Activated CD8-positive, alpha-beta T cell treated with anti-CD3 and anti-CD28 coated beads, Interleukin-2, amount 10 ng/mL, durations not matched to agents 7 days and 5 days (primary cell): ENCODE measurements at places on chromosomes 2 and 18. TPM values are rescaled to one million over a fixed set of nuclear protein-coding genes. Genes with fewer than 3 reads are reported as not detected.

Gene MAP2
- not detected for total RNA-seq

DNA sequence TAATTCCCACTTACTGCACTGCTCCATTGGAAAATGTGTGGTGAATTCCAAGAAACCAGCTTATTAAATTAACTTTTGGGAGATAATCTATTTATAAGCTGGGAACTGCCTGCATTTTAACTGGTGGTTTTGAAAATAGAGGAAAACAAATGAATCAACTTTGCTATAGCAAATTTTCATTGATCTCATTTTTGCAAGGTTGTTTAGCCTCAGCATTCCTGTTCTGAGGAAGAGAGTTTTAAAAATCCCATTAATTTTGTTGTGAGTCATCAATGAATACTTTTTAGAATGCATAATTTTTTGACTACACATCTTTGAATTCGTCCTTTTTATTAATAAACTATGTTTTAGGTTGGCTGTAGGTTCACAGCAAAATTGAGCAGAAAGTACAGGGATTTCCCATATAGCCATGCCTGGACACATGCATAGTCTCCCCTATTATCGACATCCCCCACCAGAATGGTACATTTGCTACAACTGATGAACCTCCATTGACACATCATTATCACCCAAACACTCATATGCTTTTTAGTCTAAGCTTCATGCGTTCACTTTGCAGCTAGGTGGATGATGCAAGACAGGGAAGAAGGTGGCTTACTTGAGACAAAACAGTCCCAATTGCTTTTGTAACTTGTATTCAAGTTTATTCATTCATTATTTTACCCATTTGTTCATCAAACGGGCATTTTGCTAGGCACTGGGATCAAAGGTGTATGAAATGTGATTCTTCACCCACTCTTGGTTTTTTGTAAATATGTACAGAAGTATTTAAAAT lies 106.9 kb downstream of the ZNF521 start:
- DNase-seq, result no peak

DNA sequence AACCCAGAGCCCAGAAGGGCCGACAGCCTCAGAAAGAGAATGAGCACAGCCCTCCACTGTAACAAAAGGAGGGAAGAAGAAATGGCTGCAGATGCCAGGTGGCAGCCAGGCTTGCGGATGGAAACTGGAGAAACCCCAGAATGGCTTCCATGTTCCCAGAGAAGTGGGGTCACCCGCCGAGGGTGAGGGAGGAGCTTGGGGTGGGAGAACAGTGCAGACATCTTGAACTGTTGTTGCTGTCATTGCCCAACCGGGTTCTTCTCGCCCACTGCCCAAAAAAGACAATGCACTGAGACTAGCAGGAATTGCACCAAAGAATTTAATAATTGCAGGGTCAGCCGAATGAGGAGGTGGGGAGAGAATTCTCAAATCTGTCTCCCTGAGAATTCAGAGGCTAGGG lies 223.2 kb upstream of the RAB6C start:
- DNase-seq, result no peak

- no peak for DNase-seq
These were observed 299.9 kb downstream of the CCDC74A start for GRCh38 chr2:131827481-131828163.

GRCh38 chr2:27400348-27401135 lies 8.8 kb downstream of the PPM1G start:
- no peak for DNase-seq

- DNase-seq, result no peak
These were observed 191.3 kb upstream of the KCNJ3 start for GRCh38 chr2:154507186-154507585.

DNA sequence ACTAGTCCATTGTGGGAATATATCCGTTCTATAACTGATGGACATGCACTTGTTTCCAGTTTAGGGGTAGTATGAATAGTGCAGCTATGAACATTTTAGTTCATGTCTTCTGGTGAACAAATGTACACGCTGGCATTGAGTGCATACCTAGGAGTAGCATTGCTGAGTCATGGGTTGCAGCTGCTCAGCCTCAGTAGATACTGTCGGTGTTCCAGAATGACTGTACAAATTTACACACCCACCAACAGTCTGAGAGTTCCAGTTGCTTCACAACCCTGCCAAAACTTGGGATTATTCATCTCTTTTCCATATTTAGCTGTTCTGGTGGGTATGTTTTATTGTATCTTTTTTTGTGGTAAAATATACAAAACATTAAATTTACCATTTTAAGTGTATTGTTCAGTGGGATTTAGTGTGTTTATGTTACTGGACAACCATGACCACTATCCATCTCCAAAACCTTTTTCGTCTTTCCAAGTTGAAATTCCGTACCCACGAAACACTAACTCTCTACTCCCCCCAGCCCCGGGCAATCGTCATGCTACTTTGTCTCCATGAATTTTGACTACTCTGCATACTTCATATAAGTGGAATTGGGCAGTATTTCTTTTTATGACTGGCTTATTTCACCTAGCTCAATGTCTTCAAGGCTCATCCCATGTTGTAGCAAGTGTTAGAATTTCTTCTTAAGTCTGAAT lies 281.0 kb downstream of the PRKCE start:
- no peak for DNase-seq
